Frontal cortex (tissue), 4 donors: ENCODE measurements at places on chromosomes 7 and 10. TPM values are rescaled to one million over a fixed set of nuclear protein-coding genes. Genes with fewer than 3 reads are reported as not detected.

GRCh38 chr7:128032605-128033235 is 1.5 kb upstream of the LRRC4 start:
- DNase-seq = peak; percentile 59

GRCh38 chr10:93481637-93482144 is 443 bp downstream of the MYOF start:
- no peak for DNase-seq

DNA sequence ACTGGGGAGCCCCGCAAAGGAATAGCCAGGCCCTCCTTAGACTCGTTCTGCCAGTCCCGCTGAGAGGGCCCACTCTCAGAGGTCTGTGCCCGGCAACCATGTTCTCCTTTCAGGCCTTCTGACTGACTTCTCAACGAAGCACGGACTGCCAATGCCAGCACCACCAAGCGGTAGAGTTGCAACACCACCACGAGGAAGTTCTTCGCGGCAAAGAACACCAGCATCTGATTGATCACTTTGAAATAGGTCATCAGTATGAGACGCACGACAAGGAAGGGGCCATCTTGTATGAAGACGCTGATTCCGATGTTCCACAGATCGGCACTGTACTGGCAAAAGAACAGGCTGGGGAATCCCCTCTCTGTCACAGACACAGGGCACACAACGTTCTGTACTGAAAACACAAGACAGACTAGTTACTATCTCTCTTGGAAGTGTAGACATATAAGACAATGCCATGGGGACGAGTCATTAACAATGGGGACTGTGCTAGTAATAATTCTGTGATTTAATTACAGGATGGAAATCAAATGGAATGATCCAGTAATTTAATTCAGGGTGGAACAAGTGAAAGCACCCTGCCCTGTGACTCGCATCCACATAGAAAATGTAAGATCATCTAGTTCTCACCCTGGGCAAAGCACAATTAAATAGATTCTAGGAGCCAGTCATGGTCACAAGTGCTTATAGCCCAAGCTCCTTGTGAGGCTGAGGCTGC is 42.7 kb downstream of the TMEM26 start:
- no peak for DNase-seq

SAMD9L gene
- 1.6 TPM for total RNA-seq

DNA sequence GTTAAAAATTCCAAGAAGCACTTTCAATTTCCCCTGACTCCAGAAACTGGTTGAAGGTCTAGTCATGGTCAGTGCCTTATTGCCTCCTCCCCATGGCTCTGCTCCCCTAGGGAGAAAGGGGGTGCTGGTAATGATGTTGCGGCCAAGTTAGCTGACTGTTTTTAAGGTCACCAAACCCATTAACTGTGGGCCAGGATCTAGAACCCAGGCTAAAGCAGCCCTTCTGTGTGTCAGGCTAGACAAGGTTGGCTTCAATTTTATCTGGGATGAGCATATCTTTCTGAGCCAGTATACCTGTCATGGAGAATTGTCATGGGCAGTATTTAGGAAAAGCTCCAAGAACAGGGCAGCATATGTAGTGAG is 11.2 kb upstream of the HOXA13 start:
- no peak for DNase-seq

LRRC61 gene
- 13.5 TPM for total RNA-seq

BAMBI gene
- 4.5 TPM for total RNA-seq

ASIC3 gene
- total RNA-seq = 0.82 TPM

MET gene
- total RNA-seq = 2.9 TPM

RSPH10B gene
- total RNA-seq = 1.2 TPM

DNA sequence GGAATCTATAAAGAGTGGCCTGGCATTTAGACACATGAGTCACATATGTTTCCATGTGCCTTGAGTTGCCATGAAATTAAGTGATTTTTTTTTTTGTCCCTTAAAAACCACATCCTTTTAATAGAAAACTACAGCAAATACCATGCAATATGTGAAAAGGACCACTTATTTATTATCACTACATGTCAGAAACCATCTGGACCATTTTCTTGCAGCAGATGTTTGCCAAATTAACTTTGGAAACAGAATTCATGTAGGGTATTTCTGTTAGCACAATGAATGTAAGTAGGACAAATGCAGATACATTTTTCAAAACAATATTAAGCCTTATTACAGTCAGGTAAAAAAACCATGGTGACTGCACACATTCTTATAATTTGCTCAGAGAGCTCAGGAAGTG is 230.6 kb downstream of the REEP3 start:
- DNase-seq = no peak

GRCh38 chr7:3923307-3923918 is 622.4 kb downstream of the SDK1 start:
- DNase-seq = no peak

GRCh38 chr7:100489824-100490223 is 6.1 kb downstream of the NYAP1 start:
- peak; percentile 99 for DNase-seq

- no peak for DNase-seq
Measured at GRCh38 chr7:89145801-89146200, 350.3 kb upstream of the TEX47 start.

DNA sequence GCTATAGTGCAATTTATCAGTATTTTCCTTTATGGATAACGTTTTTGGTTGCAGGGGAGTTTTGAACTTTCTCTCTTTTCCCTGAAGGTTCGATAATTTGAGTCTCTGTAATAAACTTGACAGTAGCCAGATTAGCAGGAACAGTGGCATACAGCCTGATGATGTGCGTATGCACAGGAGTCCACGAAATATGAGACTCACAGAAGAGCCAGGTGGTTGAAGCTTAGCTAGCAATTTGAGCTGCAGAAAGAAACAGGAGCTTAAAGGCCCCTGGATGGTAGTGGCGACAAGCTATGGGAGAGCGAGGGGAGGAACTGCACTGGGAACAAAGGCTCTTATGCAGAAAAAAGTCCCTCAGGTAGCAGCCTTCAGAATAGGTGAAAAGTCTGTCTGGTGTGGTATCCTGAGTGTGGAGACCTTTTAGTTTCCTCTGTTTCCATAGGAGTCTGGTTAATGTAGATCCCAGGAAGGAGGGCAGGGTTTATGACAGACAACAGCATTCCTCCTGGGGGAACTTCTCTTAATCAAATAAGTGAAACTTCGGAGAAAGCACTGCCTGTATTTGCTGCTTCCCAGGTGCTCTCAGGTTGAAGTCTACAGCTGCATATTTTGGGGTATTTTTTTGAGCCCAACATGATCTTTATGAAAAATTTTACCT is 32.7 kb downstream of the FANK1 start:
- no peak for DNase-seq

DNA sequence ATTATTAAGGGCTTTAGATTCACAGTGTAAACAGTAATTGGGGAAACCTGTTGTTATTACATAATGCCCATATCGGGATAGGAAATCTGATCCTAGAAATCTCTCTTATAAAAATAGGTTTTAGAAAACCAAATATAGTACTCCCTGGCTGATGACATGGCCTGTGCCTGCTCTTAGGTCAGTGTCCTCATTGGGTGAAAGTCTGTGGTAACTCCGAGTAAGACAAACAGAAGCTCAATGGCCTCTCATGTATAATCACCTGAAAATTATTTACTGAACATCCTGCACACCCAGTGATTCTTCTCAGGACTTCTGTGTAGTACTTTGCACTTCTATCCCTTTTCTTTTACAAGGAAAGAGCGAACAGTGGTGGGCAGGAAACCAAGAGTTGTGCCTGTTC is 37.8 kb downstream of the SEM1 start:
- DNase-seq = no peak

GRCh38 chr7:116528008-116528789 is 3.4 kb downstream of the CAV1 start:
- DNase-seq = peak; percentile 37

GRCh38 chr7:155058896-155059295 is 11.2 kb upstream of the HTR5A start:
- no peak for DNase-seq

DNA sequence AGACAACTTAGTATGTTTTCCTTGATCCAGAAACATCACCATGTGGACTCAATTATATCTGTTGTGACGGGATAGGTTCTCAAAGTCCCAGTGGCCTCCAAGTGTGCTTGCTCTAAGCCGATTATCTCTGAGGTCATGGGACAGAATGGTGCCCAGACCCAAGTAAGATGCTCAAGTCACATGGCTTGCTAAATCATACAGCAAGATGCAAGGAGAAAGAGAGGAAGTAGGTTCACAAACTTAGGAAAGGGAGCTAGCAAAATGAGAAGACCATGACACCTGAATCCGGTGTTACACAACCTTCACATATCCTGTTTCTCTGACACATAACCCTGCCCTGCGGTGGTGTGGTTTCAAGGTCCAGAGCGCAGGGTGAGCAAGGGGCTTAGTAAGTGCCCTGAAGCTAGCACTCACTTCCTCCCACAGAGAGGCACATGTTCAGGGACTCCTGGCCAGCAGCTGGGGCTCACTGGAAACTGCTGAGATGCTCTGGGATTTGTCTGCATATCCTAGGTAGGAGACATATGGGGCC is 590.9 kb upstream of the ANKRD30A start:
- no peak for DNase-seq

TMEM120A gene
- 26.1 TPM for total RNA-seq

INMT gene
- total RNA-seq = 0.41 TPM

TUBB8 gene
- not detected for total RNA-seq

HABP2 gene
- total RNA-seq = not detected

HOXA4 gene
- not detected for total RNA-seq

DNA sequence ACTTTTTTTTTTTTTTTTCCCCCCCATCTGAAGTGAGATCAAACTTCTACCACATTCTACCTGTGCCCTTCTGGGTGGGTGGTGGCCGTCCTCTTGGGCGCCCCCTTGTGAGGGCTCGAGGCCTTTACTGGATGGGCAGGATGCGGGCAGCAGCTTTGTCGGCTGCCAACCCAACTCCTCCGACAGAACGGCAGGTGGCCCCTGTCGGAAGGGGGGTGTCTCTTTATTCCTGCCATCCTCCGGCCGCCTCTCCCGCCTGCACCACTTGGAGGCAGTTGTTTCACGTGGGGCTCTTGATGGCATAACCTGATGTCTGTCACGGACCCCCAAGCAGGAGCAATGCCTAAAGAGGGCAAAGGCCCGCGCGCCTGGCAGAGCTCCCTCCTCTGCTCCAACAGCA is 31.0 kb downstream of the AMZ1 start:
- peak; percentile 68 for DNase-seq

LIPF gene
- not detected for total RNA-seq

DNA sequence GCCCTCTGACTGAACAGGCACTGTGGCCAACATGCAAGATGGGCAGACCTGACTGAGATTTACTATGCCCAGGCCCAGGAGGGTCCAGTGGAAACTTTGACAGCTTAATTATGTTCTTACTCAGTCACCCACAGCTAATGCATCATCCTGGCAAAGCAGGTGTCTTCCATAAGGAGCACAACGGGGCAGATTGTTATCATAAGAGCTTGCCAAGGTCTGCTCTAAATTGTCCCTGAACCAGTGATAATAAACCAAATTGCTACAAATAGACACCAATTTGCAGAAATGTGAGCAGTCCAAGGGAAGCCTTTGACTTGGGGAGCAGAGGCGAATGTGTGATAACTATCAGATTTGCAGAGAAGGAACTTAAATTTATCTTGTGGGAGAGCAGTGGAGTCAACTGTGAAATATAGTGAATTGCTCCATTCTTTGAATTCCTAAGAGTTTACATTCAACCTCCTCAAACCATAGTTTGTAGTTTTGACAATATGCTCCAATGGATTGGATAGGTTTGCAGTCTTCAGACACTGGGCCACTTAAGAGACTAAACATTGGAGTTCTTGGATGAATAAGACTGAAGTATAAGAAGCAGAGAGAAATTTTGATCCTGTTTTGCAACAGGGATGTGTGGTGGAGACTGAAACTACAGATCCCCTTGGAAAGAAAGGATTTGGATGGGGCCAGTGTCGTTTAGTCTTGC is 494.7 kb downstream of the CCSER2 start:
- DNase-seq = no peak

MRPL32 gene
- 48.5 TPM for total RNA-seq

DNA sequence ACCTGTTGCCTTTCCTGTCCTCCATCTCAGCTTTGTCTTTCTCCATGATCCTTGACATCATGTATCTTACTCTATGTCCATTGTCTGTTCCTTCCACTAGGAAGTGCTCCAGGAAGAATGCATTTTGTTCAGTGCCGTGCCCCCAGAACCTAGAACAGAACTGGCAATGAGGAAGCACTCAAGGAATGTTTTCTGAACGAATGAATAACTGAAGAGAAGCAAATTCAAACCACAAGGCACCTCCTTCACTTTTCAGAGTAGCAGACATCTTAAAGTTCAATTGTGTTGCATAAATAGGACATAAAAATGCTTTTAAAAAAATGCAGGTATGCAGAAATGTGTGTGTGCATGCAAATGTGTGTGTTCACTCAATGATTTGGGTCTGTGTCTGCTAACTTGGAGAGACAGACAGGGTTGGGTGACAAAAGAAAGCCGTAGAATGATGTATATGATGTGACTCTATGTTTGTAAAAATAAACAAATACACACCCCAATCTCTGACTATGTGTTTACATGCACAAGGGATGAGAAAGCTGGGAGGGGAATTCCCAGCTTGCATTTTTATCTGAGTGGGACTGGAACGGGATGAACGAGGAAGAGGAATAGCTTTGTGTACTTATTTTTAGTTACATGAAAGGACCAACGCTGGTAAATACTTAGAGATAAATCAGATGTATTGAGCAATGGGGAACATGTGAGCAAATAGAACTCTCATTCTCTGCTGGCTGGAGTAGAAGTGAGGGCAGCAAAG is 237.7 kb downstream of the FANK1 start:
- DNase-seq = no peak

- DNase-seq = no peak
Measured at GRCh38 chr7:148204639-148205304, 385.8 kb upstream of the C7orf33 start.

DNA sequence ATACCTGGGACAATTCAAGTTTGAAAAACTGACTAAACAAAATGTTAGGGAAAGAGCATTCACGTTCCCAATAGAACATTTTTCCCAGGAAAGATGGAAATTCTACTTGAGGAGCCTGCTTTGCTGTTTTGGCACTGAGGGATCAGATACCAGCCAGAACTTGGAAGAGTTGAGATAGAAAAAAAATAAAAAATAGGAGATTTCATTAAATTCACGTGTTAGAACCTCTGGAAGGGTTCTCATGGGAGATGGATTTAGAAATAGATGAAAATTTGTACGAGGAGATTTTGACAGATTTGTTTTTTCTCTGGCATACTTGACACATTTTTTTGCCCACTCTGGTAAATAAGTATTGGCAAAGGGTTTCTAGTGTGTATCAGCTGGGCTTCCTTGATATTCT is 63.7 kb downstream of the CELF2 start:
- DNase-seq = no peak

CCL24 gene
- total RNA-seq = not detected

GIMAP1 gene
- 0.82 TPM for total RNA-seq

DNA sequence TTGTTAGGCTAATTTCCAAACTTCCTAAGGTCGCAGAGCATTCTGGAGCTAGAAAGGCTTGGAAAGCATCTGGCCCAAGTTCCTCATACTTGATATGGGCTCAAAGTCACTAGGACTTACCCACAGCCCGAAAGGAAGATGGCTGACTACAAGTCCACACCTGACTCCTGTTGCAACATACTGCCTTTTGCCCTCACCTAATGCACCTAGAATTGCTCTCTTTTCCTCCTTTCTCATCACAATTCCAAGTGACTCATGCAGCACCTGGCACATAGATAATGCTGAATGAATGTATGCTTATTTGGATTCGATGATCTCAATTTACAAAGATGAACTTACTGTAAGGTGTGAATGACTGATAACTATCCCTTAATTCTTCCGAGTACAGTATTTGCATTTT is 131.5 kb downstream of the SORBS1 start:
- no peak for DNase-seq
